ENCODE measurements at places on chromosomes 2 and 18.

GRCh38 chr2:60408811-60409530 is 144.5 kb downstream of the BCL11A start:
- DNase-seq = no peak

- DNase-seq = no peak
Observed at GRCh38 chr2:192029089-192029488, 165.6 kb downstream of the TMEFF2 start.

DNA sequence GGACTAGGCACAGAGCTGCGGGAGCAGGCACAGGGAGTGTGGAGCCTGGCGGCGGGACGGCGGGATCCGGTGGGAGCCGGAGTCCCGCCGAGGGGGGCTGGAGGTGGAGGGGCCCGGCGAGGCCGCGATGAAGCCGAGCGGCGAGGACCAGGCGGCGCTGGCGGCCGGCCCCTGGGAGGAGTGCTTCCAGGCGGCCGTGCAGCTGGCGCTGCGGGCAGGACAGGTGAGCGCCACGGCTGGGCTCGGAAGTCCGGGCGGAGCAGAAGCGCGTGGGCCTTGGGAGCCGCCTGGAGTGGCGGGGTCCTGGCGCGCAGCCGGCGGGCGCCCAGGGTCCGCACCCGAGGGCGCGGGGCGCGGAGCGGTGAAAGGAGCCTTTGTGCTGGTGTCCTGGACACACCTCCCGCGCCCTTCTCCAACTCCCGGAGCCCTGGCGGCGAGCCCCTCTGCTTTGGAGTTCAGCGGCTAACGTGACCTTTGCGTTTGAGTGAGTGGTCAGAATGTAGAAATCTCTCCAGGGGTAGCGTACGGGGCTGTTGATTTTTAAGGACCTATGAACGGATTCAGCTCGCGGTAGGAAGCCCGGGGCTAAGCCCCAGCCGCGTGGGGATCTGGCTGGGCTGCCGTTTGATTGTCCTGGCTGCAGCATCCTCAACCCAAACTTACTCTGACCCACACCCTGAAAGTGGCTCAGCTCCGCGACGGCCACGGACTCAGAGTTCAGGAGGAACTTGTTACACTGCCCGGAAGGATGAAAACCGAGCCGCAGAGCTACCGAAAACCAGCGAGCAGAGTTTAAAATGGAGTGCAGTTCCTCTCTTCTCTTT is 448 bp downstream of the IMPA2 start:
- no peak for DNase-seq

DNA sequence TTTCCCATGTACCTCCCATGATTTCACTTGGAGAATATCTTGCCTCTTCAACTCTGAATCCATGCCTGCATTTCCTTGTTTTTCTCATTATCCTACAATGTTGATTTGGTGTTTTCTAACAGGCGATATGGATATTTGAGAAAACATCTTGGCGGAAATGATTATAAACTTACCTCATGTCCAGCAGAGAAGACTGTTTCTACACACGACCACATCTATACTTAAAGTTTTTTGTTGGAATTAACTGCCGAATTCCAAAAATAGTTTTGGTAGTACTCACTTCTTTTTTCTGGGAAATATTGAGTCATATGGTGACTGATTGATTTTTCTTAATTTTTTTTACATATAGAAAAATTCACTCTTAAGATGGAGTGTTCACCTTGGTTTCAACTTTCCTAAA is 41.4 kb upstream of the TMEFF2 start:
- no peak for DNase-seq

- DNase-seq = no peak
Observed at GRCh38 chr2:232628466-232629128, 4.8 kb upstream of the EFHD1 start.

Measured in activated CD8-positive, alpha-beta memory T cell treated with anti-CD3 and anti-CD28 coated beads for 1 hour (primary cell).